Activated CD8-positive, alpha-beta T cell treated with anti-CD3 and anti-CD28 coated beads for 36 hours (primary cell): ENCODE measurements at places on chromosomes 2 and 18. TPM values are rescaled to one million over a fixed set of nuclear protein-coding genes. Genes with fewer than 3 reads are reported as not detected.

Gene CNDP1
- total RNA-seq, result not detected

Gene KLHL41
- total RNA-seq, result not detected

Gene MDH1B
- total RNA-seq, result 0.92 TPM

Gene LHCGR
- total RNA-seq, result not detected

Gene LAMA1
- not detected for total RNA-seq

- peak; percentile 42 for DNase-seq
Observed at GRCh38 chr18:45386041-45386655, 229.1 kb upstream of the SLC14A2 start.

DNA sequence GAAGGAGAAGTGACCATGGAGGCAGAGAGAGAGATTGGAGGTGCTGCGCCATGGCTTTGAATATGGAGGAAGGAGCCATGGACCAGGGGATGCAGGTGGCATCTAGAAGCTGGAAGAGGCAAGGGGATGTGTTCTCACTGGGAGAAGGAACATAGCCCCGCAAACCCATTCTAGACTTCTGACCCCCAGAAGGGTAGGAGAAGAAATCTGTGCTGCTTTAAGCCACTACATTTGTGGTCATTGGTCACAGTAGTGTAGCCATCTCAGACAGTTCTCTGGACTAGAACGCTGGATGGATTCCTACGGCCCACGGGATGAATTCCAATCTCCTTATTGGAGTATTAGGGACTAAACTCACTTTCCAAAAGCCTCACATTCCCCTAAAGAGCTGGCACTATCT lies 67.8 kb downstream of the PTGR3 start:
- no peak for DNase-seq

GRCh38 chr18:57425096-57425495 lies 10.1 kb upstream of the ONECUT2 start:
- DNase-seq, result no peak
